ENCODE measurements at places on chromosomes 2 and 18.

- no peak for DNase-seq
Observed at GRCh38 chr18:60577457-60577856, 204.9 kb upstream of the MC4R start.

DNA sequence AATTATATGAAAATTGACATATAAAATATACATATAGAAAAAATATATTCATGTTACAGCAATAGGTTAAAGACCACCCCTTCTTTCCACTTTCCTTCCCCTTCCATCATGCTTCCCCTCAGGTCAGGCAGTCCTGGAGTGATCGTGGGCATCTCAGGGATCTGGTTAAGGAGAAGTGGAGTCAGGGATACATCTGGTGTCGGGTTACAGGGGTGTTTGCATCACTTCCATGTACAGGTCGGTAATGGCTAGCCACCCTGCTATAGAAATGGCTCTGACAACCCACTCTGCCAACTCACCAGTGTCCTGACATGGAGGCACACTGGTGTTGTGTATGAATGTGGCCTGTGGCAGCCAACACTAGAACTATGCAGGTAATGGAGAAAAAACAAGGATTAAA is 36.3 kb upstream of the LGALSL start:
- DNase-seq: no peak

GRCh38 chr2:216661639-216662375 is 28.6 kb downstream of the IGFBP2 start:
- DNase-seq: no peak

DNA sequence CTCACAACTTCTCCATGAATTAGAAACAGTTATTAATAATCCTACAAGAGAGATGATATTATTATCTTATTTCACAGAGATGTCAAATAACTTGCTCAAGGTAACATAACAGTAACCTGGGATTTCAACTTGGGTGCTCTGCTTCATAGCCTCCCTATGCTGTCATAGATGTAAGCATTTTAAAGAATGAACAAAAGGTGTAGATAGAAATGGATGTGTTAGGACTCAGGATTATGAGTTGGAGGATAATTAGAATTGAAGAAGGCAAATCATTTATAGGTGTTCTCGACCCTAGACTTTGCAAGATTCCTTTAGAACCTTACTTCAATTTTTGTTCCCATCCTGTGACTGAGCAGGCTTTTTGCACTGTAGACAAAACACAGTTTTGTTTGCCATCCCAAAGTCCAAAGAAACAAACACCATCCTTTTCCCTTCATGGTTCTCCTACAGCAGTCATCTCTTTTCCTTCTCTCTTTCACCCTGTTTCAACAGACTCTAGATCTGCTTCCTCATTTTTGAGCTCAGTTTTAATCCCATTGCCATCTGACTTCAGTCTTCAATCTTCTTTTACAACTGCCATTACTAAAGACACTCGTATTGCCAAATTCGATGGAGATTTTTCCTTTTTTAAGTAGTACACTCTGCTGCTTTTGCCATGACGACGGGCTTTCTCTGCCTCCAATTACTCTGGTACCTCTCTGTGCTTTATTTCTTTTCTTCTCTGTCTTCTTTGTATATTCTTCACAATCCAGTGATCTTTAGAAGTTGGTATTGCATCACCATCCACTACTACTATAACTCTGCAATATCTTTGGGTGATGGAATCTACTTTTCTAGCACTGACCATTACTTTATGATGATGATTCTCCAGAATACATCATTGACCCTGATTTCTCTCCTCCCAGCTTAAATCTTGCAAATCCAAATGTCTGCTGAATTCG is 4.5 kb downstream of the HNMT start:
- DNase-seq: no peak

DNA sequence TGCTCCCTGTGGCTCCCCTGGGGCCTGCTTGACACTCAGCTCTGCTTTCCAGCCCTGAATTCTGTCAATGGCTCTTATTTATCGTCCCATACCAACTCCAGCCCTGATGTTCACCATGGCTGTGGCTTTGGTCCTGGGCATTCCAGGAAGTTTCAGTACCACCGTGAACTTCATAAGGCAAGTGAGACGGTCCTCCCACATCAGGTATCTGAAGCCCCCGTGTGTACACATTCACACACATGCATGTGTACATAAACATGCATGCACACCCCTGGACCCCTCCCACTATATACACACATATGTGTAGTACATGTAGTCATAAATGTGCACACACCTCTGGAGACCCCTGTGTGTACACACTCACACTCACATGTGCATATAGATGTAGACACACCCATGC is 43.3 kb upstream of the PUM2 start:
- no peak for DNase-seq

GRCh38 chr2:182330451-182331305 is 96.2 kb downstream of the PDE1A start:
- no peak for DNase-seq

GRCh38 chr2:49794396-49794795 is 640.1 kb upstream of the FSHR start:
- DNase-seq: no peak

DNA sequence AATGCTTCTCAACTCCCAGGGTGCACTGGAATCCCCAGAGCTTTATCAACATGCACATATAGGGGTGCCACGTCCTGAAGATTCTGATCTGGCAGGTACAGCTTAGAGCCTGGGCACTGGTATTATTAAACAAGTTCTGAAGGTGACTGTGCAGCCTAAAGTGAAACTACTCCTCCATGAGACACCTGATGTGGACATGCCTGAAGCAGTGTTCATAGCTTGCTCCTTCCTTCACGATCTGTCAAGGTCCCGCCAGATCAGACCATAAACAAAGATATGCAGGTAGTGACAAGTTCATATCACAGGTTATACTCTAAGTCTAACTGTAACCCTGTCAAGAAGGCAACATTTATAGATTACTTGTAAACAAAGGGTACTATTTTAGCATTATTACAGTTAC is 65.3 kb upstream of the DNER start:
- no peak for DNase-seq

DNA sequence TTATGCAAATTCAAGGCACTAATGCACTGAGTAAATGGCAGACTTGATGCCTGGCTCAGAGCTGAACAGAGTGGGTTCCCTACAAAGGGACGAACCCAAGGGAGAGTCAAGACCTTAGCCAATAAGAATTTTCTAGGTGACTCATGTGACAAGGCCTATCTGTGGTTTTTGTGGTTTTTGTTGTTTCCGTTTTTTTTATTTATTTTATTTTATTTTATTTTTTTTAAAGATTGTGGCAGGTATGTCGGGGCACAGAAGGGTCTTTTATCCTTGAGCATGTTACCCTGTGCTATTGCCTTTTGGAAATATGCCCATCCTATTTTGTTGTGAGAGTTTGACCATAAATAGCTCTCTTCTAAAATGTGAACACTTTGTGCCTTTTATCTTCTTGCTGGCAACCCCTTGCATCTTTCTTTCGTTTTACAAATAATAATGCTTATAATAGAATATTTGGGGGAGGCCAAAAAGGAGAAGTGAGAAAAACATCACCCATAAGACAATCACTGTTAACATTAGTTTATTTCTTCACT is 113.4 kb upstream of the AQP4 start:
- no peak for DNase-seq

DNA sequence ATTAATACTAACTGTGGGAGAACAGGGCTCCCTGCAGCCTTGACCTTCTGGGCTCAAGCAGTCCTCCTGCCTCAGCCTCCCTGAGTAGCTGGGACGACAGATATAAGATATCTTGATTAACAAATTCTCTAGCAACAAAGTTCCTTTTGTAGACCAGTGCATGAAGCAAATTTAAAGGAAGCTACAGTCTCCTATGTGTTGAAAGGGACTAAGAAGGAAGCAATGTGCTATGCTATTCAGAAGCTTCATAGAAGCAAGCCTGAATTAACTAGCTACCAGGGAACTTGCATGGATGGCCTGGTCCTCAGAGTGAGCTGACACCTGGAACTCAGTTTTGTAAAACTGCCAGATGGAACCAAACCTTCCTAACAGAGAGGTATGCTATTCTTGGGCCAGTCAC is 33.2 kb downstream of the RAPH1 start:
- DNase-seq: no peak

DNA sequence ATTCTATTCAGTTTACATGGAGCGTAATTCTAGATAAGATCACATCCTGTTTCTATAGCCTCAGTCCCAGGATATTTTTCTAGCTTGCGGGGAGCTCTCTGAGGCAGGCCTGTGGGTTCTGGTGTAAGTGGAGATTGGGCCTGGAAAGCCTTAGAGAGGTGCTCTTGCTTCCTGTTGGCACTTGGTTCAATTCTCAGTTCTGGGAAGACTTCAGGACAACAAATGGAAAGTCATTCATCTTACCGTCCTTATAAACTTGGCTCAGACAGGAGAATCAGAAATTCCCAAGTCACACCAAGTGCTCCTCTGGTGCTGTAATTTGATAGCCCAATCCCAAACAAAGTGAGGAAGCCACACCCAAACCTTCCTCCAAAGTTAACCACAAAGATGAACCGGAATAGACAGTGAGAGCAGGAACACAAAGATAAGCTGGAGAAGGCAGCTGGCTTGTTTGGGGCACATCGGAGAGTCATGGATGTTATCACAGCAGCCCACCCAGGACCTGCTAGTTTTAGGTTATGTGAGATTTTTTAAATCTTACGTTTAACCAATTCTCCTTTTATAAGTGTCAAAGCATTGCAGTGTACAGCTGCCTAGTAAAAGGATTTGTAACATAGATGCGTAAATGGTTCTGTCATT is 144.3 kb upstream of the MAP3K20 start:
- DNase-seq: no peak

DNA sequence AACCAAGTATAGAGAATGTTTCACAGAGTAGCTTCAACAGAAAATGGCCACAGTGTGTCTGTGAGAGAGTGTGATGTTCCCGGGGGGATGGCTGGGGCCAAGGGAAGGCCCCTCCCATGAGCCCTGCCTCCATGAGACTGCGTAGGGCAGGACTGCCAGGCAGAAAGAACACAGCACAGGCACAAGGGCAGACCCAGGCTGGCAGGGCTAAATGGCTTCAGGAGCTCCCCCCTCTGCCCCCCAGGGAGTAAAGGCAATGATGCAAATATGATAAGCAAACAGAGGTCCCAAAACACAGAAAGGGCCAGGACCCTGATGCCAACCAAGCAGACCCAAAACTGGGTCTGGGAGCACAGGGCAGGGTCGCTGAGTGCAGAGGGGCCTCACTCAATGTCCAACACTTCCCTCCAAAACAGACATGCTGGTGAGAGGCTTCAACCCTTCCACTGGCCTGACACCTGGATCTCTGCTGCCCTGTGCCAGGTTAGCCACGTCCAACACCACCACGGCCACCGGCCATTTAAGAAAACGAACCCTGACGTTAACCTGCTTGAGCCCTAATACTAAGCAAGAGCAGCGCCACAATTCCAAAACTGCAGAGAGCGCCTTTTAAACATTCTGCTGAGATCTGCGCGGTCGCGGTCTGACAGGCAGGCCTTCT is 90.3 kb downstream of the HDAC4 start:
- DNase-seq: no peak

DNA sequence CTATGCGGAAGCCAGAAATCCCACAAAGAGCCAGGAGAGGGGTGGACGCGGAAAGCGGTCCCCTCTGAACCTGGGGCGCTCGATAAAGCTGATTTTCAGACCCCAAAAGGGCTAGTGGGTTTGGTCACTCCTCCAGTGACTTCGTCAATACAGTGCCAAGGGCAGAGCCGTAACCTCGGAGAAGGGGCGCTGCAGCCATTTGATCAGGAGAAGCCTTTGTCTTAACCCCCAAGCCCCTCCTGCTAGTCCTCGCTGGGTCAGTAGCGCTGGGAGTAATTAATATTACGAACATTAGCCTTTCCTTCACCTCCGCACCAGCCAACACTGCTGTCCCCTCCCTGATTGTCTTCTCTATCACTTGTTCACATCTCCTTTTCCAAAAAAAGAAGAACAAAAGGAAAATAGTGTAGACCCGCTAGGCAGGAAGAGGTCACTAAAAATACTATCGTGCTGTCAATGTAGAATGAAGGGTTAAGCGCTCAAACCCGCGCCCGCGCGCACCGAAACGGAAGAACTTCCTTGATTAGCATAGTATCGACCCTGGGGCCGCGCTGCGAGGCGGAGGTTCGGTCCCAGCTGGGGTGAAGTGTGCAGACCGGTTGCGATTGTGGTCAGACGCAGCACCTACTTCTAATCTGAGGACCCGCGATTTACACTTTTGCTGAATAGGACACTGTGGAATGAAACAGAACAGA is 63.2 kb upstream of the MAPRE2 start:
- DNase-seq: peak; percentile 57

DNA sequence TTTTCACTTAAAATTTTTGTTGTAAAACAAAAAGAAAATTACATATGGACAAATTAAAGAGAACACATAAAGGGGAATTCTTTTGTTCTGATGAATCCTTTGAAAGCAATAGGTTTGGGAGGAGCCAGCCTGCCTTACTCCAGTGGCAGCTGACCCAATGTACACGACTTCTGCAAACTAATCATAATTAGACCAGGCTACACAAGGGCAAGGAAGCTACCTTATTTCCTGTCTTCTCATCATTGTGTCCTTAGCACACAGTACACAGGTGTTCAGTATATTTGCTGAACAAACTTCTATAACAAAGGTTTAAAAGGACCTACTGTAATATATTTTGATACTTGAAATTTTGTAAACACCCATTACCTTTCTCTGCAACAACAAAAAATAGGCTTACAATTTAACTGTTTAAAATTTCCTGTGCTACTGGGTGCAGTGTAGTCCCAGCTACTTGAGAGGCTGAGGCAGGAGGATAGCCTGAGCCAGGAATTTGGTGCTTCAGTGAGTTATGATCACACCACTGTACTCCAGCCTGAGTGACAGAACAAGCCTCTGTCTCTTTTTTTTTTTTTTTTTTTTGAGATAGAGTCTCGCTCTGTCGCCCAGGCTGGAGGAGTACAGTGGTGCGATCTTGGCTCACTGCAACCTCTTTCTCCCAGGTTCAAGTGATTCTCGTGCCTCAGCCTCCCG is 18.9 kb downstream of the KCNG3 start:
- no peak for DNase-seq

- no peak for DNase-seq
Observed at GRCh38 chr2:27356056-27356381, 545 bp downstream of the GTF3C2 start.

Data from thymus (tissue), 14 donors.